ENCODE measurements at places on chromosomes 6 and 20. TPM values are rescaled to one million over a fixed set of nuclear protein-coding genes. Genes with fewer than 3 reads are reported as not detected.

C20orf141 gene
- total RNA-seq: not detected

SLC22A2 gene
- total RNA-seq: not detected

OGFR gene
- 30.8 TPM for total RNA-seq

PRICKLE4 gene
- total RNA-seq: 0.26 TPM

SEL1L2 gene
- not detected for total RNA-seq

SLC16A10 gene
- not detected for total RNA-seq

- H3K36me3 ChIP-seq: no peaks in the 10 kb centered on the region
- peak overlapping the region; percentile 16 for H3K27ac ChIP-seq
- peak overlapping the region; percentile 92 for H3K4me3 ChIP-seq
Measured at GRCh38 chr6:147205690-147206600, 1.7 kb downstream of the STXBP5 start.

Measured in fibroblast of lung (primary cell).